NCI-H460 (cell line): ENCODE measurements at places on chromosomes 3 and 15.

GRCh38 chr15:90870354-90871138 lies 2.2 kb downstream of the FURIN start:
- no peak for DNase-seq

DNA sequence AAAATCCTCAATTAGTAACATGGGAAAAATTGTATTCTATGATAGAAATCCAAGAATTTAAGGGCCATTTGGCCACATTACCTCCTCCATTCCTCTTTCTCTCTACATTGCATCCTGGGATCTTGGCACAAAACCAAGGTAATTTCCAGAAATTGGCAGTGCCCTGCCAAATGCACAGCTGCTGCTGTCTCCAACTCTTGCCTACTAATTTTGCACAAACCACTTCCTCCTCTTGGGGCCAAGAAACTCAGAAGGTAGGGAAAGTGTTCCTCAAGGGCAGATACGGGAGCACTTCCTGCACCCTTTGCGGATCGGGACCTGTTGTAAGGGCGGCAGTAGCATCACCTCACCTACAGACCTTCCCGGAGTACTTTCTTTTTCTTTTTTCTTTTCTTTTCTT lies 57.8 kb downstream of the MAP3K13 start:
- no peak for DNase-seq

- no peak for DNase-seq
Measured at GRCh38 chr15:56835718-56836171, 82.7 kb upstream of the TCF12 start.

GRCh38 chr15:97547381-97547780 lies 413.1 kb upstream of the ARRDC4 start:
- no peak for DNase-seq

- peak; percentile 46 for DNase-seq
Measured at GRCh38 chr3:53160660-53161449, at the start of gene PRKCD. PRKCD (plus strand) TSS chr3:53161209; CDS start chr3:53178423, 17,214 bp downstream.
